ENCODE measurements at places on chromosomes 16 and 17.

DNA sequence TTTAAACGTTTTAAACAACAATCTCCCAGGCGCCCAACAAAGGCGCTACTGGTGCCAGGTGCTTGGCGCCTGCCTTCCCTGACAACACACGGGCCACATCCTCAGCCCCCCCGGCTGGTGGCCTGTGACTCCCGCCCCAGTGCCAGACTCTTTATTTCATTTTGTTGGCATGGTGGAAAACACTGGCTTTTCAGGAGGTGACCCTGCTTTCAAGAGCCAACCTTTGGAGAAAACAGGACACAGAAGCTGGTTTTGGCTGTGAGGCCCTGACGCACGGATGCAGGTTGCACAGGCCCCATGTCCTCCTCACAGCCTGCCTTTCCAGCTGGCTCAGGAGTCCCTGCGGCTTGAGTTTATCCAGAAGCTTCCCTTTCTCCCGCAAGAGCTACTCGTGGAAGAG is 100.0 kb downstream of the METRNL start:
- DNase-seq: peak; percentile 4

DNA sequence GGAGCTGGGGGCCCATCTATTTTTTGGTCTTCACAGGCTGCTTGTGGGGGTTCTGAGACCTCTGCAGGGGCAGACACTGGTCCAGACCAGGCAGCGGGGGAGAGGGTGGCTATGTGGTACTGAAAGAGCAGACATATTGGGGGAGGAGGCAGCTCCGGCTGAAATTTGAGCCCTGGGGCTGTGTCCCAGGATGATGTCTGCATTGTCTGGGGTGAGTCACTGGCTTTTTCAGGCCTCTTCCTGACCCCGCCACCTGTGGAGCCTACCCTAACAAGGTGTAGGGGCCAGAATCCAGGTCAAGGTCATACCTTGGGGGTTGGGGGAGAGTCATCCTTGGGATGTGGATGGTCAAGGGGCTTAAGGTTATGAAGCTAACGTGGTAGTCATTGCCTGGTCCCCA is 2.4 kb downstream of the CORO6 start:
- DNase-seq: peak; percentile 47

- peak; percentile 62 for DNase-seq
Measured at GRCh38 chr16:4390266-4391260, 18.9 kb downstream of the VASN start.

- no peak for DNase-seq
Measured at GRCh38 chr17:27575912-27576252, 55.1 kb upstream of the LGALS9 start.

DNA sequence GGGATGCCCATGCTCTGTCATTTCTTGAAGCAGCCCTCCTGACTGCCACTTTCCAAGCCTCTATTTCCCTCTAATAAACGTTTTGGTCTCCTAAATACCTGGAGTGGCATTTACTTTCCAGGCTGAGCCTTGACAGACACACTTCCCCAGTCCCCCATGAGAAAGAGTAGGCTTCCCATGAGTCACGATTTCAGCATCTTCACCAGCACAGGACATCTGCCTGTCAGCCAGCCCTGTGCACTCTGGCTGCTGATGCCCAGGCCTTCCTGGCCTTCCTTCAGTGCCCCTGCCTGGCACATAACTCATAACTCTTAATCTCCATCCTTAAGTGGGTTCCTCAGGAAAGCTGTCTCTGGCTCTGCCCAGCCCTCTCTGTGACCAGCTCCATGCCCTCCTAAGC is 30.8 kb upstream of the GAS7 start:
- DNase-seq: no peak

DNA sequence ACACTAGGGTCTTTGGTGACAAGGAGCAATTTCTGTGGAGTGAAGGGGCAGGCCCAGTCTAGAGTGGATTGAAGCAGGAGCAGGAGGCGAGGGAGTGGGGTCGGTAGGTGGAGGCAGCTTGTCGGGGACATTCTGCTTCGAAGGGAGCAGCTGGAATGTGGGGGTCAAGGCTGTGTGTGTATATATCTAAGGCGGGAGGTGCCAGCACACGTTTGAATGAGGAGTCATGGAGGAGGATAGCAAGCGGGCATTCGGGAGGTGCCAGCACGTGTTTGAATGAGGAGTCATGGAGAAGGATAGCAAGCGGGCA is 17.7 kb downstream of the NT5M start:
- DNase-seq: no peak

GRCh38 chr17:35129154-35129972 is 7.9 kb downstream of the FNDC8 start:
- DNase-seq: no peak

DNA sequence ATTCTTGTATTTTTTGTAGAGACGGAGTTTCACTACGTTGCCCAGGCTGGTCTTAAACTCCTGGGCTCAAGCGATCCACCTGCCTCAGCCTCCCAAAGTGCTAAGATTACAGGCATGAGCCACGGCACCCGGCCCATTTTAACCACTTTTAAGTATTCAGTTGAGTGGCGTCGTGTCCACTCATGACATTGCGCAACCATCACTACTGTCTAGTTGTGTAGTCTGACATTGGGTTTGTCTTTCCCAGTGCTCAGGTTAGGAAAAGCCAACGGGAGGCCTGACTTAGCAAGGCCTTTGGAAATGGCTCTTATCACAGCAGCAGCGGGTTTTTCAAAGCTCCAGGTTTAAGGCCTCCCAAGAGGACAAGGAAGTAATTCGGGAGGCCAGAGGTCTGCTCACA is 58.7 kb downstream of the LITAF start:
- DNase-seq: no peak

DNA sequence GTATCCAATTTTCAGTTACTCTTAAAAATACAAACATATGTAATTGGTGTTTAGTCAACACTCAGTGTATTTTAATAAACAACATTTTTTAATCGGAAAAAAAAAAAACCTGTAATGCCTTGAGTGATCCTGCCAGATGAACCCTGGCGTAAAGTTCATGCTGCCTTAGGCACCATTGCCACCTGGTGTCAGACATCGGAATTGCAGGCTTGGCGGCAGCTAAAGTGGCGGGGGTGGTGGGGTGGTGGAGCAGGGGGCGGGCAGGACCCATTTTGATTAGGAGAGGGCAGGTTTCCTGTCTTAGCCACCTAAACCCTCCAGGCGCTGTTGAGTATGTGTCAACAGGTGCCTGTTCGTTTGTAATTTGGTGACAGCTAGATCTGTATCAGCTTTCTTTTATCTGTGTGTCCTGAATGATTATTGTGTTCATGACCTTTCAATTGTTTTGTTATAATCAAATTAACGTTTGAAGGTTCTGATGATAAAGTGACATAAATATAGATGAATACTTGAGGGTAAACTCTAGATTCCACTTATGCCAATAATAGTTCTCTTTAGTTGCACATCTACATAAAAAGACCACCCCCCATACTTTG is 588.7 kb downstream of the CDH13 start:
- DNase-seq: peak; percentile 93

DNA sequence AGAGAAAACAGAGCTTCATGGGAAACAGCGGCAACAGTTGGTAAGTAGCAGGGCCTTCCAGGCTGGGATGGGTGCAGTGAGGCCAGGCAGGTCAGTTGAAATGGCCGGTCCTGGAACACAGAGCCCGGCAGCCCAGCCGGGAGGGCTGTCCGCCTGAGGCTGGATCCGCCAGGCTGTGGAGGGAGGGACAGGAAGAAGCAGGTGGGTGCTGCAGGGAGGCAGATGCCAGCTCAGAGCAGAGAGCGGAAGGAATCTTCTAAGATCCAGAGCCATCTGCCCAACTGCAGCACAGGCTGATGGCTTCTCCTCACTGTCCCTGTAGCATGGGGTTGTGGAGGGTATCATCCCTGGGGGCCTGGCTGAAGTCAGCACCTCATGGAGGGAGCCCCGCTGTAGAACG is 599 bp downstream of the RNF112 start:
- DNase-seq: no peak

DNA sequence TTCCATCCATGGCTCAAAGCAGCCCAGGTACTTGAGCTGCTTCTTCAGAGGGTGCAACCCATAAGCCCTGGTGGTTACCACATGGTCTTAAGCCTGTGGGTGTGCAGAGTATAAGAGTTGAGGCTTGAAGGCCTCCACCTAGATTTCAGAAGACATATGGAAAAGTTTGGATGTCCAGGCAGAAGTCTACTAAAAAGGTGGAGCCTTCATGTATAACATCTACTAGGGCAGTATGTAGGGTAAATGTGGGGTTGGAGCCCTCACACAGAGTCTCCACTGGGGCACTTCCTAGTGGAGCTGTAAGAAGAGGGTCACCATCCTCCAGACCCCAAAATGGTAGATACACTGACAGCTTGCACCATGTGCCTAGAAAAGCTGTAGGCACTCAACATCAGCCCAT is 120.9 kb downstream of the HS3ST3A1 start:
- DNase-seq: no peak

- no peak for DNase-seq
Measured at GRCh38 chr17:73214851-73215250, 22.0 kb downstream of the COG1 start.

DNA sequence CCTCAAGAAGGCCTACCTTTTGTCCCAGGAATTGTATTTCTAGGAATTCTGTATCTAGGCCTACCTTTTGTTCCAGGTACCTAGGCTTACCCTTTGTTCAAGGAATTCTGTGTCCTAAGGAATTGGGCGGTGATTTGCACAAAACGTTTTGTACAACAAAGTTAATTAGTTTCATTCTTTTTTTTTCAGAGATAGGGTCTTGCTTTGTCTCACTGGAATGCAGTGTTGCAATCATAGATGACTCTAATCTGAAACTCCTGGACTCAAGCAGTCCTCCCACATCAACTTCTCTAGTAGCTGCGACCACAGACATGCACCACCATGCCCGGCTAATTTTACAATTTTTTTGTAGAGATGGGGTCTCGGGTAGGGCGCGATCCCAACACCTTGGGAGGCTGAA is 7.0 kb downstream of the CDR2L start:
- DNase-seq: no peak

- no peak for DNase-seq
Measured at GRCh38 chr16:85924675-85925074, 25.7 kb downstream of the IRF8 start.

DNA sequence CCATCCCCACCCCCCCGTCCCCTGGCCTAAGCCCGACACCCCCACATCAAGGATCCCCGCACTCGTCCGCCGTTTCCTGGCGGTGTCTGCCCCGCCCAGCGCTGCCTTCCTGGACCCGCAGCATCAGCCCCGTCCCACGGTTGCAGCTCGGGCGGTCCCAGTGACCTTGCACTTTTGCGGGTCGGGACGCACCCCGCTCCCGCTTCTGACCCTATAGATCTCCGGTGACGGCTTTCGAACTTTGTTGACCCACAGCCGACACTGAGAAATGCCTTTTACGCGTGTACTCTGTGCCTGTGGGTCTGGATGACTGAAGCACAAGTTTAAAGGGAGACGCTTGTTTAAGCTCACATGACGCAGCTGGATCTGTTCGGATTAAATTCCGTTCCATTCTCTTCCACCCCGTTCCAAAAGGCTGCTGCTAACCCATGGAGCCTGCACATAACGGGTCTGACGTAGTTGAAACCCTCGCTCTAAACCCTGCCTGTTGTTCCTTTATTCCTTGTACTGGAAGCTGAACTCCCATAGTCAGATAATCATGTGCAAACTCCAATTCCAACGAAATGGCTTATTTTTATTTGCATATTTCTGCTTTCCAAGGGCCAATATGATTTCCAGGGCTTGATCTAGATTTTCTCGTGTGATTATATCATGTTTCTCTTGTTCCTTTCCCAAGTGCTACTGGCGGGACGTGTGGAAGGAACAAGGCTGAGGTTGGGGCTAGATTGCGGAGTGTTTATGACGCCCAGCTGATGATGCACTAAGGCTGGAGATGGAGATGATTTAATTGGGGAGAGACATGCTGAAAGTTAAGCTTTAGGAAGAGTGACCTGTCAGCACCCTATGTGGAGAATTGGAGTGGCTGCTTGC is 834 bp downstream of the FLYWCH1 start:
- peak; percentile 38 for DNase-seq

Data from WTC11 (cell line).